Stimulated activated CD4-positive, alpha-beta T cell treated with anti-CD3 and anti-CD28 coated beads, Interleukin-2, amount 100 ng/mL, for 4 hours (primary cell): ENCODE measurements at places on chromosomes 2 and 18.

GRCh38 chr2:20164734-20165478 lies 60.0 kb downstream of the SDC1 start:
- DNase-seq: no peak

GRCh38 chr2:88209521-88210131 lies 39.5 kb downstream of the THNSL2 start:
- DNase-seq: no peak

DNA sequence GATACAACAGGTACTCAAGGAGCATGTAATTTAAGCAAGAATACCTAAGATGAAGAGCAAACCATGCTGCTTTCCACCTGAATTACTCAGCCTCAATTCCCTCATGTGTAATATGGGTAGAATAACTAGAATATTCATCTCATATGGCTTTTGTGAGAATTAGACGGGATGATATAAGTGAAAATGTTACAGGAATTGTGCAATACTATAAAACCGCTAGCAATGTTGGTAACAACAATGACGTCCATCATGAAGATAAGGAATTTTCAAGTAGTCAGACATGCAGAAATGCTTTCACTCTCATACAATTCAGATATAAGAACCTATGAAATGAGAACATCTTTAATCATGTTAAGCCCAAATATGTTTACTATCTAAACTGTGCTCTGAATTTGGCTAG lies 2106.6 kb upstream of the CELF4 start:
- no peak for DNase-seq

DNA sequence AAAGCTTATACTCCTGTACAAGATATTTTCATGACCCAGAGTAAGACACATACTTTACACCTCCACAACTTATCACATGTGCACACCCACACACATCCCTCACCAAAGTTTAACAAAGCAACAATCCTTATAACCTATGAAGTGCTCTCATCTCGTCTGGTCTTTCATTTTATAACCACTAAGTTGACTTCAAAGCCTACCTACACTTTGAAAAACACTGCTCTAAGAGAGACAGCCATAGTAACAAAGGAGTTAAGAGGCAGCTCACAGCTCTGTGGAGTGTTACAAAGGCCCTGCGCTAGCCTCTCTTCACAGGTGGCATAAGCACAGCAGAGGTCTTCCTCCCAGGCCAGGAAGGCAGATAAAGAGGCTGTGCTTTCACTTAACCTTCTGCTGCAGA lies 69.7 kb upstream of the TMEM200C start:
- no peak for DNase-seq

GRCh38 chr2:230234845-230235244 lies 9.3 kb downstream of the SP140 start:
- no peak for DNase-seq

DNA sequence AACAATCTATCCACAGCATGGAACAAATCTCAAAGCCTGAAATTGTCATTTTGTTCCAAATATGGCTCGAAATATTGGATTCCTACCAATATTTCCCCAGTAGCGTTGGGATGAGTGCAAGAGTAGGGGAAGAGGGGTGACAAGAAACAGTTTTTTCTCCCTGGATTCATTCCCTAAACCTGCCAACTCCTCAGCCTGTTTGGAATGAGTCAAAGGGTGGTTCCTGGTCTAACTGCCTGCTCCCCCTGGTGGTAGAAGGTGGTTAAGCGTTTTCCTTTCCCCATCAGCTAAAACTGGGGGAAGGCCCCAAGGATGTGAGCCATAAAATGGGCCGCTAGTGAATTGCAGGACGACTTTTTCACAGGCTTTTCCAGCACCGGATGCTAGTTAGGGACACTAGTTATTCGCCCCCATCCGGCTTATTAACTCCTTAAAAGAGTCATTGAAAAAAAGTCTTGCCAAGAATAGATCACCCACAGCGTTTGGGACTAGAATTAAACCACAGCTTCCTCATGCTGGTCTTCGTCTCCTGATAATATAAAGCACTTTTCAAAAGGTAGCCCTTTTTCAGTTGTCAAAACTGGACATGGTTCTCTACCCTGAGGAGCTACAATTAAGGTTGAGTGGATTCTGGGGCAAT lies 72.5 kb downstream of the DHRS9 start:
- DNase-seq: peak; percentile 43

DNA sequence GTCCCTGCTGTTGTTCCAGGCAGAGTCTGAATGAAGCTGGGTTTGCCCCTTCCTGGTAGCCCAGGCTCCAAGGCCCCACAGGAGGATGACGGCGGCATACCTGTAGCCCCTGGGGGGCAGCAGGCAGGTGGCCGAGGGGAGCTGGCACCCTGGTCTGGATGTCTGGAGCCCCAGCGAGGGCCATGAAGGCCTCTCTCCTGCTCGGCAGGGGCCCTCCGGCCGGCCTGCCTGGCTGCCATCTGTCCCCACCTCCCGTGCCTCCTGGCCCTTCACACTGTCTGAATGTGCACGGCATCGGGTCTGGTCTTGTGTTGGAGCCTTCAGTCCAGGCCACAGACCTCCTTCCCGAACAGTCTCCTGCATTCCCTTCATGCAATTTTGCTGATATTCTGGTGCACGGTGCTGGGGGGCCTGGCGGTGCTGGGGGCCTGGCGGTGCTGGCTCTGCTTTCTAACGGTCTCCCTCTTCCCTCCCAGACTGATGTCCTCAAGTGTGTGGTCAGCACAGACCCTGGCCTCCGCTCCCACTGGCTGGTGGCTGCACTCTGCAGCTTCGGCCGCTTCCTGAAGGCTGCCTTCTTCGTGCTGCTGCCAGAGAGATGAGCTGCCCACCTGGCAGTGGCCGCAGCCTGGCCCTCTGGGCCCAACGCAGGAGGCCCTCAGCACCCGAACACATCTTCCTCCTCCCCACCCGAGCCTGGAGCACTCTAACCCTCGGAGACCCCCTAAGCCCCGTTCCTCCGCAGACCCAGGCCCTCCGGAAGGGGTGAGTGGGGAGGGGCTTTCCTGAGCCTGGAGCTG lies 13.5 kb downstream of the BOK start:
- DNase-seq: no peak

DNA sequence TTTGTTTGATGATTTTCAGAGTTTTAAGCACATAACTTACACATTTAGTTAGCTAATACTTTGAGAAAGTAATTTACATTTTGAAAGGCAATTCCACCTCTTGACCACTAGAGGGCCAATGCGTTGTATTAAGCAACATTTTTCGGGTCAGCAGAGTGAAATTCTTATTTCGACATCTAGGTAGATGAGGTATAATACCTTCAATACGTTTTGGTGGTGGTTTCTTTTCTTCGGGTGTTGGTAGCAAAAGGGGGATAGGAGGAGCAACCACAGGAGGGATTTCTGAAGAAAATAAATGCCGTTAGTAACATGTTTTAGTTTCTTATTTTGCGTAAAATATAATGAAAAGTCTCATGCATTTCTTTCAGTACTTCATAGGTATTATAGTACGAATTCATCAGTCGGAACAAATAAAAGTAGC lies 106.3 kb downstream of the TTN start:
- no peak for DNase-seq

DNA sequence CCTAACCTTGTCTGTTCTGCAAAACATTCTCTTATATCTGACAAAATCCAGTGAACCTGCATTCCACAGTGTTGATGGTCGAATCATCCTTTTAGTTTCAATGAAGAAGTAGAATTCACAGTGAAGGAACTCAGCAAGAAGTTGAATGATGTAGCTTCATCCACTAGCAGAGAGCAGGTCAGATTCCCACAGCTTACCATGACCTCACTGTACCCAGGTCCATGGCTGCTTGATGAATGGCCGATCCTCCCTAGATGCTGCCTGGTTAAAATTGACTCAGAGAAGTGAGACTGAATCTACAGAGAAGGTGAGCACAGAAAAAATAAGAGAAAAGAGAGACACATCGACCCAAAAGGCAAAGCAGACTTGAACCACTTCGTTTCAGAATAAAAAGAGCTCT lies 906.0 kb upstream of the CHAC2 start:
- DNase-seq: no peak

DNA sequence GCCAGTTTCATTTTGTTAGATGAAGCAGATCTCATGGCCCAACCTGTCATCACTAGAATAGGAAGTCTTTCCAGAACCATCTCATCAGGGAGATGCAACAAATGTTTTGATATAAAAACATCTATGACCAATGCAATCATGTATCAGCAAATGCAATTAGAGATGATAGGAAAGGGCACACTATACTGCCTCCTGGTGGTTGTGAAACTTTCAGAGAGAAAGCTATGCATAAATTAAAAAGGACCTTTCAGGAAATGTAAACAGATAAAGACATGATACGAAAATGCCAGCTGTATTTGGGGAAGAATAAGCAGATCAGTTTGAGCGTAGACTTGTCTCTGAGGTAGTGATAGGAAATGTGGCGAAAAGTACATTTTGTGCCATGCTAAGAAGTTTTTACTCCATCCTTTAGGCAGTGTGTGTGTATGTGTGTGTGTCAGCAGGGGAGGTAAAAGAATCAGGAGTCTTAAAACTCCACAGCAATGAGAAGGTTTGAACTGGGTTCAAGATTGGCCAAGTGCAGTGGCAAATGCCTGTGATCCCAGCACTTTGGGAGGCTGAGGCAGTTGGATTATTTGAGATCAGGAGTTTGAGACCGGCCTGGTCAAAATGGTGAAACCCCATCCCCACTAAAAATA lies 479.3 kb downstream of the CPS1 start:
- DNase-seq: no peak

DNA sequence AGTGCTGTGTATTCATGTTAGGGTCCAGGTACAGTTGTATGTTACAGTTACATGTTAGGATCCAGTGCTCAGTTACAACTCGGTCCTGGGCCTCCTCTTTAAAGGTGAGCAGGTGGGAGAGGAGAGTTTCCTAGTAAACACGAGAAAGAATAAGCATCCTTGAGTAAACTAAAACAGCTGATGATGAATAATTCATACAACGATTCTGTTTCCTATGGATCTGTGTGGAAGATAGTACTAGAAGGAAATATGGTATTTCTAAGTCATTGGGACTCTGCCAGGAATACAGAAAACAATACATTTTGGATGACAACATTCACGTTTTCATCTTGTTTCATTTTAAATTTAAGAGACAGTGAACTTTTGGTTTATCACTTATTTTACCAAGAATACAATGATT lies 29.5 kb downstream of the SNTG2 start:
- no peak for DNase-seq

DNA sequence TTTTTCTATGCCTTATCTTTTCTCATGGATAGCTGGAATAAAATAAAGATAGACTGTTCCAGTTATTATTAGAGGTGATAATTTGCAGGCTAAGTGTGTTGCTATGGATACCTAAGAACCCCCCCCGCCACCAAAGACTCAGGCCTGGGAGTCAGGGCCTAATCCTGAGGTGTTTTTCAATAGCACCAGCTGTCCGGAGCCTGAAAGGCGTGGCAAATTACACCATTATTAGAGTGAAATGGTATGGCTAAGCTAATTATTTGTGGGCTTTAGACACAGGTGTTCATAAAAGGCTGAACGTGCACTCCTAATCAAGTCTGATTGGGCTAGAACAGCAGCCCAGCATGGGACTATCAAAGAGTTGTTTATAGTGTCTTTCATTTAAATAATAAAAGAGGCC lies 293.2 kb upstream of the DCC start:
- no peak for DNase-seq

- DNase-seq: no peak
These were observed 232.2 kb downstream of the MYCN start for GRCh38 chr2:16172324-16173175.

DNA sequence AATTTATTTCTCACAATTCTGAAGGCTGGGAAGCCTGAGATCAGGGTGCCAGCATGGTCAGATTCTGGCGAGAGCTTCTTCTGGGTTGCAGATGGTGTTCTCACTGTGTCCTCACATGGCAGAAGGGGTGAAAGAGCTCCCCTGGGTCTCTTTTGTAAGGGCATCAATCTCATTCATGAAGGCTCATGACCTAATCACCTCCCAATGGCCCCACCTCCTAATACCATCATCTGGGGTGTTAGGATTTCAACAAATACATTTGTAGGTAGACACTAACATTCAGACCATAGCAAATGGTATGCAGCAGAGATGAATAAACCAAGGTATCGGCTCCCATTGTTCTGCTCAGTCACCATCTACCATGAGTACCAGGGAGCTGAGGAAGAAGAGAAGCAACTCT lies 32.7 kb downstream of the YPEL5 start:
- DNase-seq: no peak

DNA sequence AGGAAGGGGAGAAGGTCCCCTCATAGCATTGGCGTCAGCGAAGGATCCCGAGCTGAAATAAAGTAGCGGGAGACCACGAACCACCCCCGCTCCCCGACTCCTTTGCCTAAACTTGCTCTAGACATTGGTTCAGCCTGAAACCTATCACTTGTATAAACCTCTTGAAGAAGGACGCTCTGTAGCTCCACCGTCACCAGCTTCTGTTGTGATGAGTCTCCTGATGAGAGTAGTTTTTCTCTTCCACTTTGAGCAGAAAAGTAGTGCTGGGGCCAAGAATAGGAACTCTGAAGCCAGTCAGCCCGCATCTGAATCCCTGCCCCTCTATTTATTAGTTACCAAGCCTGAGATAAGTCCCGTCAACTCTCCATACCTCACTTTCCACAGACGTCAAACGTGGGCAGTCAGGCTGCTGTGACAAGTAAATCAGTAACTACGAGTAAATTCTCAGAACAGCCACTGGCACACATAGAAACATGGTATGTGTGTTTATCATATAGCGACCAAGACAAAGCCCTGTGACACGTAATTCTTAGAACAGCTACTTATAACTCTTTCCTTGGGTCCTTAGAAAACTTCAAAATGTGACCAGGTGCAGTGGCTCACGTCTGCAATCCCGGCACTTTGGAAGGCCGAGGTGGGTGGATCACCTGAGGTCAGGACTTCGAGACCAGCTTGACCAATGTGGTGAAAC lies 61.7 kb downstream of the CD226 start:
- no peak for DNase-seq

DNA sequence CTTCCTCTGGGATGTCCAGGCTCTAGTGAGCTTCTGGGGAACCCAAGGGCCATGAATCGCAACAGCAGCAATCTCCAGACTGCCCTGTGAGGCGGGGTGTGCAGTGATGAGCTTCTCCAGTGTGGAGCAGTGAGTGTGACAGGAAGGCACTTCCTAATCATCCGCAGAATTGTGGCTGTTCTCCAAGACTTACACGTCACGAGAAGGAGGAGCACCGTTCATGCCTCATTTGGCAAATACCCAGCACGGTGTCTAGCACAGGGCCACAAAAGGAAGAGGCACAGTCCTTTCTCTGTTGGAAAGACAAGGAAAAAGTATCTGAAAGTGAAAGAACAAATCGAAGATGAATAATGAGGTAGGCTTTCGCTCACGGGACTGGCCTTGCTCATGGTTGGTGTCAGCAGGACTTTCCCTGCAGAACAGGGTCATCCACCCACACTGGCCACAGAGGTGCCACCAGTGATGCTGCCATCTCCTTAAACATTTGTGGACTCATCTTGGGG lies 125.1 kb upstream of the HAAO start:
- DNase-seq: no peak

GRCh38 chr2:223467196-223467595 lies 135.0 kb downstream of the SCG2 start:
- no peak for DNase-seq

DNA sequence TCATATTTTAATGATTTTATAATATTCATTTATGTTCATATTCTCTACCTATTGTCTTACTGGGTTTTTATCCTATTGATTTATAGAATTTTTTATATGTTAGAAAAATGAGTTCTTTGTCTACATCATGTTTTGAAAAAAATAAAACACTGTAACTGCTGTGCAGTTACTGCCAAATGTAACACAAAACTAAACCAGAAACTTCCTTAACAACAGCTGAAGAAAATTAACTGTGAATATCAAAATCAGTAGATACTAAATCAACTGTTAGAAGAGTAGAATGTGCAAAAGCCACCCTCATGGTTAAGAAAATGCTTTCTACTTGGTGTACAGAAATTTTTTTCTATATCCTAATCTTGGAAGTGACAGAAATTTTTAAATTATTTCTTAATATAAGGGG lies 69.5 kb downstream of the PTRHD1 start:
- no peak for DNase-seq
